WTC11 (cell line): ENCODE measurements at places on chromosomes 2 and 18.

- no peak for DNase-seq
These were observed 132.4 kb upstream of the CAVIN2 start for GRCh38 chr2:191979221-191979730.

GRCh38 chr2:64165706-64166105, 21.5 kb upstream of the PELI1 start:
- DNase-seq = no peak

DNA sequence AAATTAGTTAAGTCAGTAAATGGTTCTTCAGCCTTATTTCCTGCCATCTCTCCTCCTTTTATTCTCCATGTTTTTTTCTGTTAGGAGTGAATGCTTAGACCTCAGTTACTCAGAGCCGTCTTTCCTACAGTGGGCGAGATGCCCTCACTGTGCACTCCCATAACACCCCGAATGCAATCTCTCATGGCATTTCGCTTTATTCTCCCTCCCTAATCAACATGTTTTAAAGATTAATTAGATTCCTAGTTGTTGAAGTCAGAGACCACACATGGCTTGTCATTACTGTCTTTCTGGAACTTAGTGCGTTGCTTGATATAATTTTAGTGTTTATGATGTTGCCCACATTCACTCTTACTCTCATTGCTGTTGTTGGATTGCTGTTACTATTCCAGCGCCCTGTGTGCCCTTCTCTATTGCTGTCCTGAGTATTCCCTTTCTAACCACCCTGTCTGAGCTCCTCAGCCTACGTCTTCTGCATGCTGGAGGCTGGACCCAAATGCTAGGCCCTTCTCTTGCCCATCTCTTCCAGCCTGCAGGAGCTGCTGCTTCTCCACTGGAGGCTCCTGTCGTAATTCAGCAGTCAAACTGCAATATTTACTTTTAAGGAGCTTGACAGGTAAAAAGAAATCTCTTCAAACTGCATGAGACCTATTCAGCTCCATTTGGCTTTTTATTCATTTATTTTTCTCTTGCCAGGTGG, 99.3 kb downstream of the MAP2 start:
- no peak for DNase-seq

DNA sequence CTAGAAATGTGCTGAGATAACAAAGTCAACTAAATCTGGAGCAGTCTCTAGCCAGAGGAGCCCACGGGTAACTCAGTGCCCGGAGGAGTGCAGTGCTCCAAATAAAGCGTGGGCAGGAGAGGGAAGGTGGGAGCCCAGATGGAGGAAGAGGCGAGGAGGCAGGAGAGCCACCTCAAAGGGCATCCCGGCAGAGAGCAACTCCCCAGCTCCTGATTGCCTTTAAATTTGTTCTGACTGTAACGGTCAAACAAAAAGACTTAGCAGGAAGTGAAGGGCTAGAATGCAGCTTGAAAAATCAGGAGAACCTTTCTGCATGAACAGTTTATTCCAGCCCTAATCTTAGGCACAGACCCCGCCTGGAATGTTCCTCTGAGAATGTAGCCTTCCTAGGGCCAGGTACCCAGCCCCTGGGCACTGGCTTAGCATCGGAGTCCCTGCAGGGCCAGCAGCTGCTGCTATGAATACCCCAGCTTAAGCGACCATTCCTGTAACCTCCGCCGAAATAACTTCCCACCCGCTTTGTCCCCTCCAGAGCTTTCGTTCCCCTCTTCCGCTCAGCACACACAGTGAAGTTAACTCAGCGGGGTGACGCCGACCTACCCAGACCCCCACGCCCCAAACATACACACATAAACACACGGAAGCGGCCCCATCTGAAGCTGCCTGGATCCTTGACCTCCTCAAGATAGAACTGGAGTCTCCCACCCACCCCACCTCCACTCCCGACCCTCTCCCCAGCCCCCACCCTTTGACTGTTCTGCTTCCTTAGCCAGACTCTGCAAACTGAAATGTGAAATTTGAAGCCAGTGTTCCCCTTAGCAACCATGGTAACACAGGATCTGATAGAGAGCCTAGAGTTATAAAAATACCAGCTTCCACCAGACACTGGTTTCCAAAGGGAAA, 123.2 kb downstream of the SMAD7 start:
- peak; percentile 59 for DNase-seq

- DNase-seq = peak; percentile 83
These were observed at the start of gene DLGAP1 for GRCh38 chr18:4455113-4455811. Gene DLGAP1 (minus strand): TSS chr18:4455307.

- DNase-seq = no peak
These were observed 12.1 kb upstream of the TTC39C start for GRCh38 chr18:24002479-24002878.

DNA sequence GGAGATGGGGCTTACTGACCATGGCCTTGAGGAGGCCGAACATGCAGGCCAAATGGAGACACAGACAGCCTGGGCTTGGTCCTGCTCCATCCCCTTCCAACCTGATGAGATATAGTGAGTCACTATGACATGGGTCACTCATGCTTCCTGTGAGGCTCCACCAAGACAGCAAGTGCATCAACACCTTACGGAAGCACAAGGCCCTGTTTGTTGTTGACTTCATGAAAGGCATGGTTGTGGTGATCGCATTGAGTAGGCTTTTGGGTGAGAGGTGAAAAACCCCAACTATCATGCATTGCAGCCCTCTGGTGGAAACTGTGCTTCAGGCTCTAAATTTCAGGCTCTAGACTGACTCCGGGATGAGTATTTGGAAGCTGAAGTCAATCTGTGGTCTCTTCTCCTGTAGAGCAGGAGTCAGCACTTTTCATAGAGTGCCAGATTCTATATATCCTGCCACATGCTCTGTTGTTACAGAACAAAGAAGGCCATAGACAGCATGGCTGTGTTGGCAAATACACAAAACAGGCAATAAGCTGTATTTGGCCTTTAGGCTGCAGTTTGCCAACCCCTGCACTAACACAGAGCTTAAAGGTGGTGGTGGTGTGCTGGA, 10.1 kb downstream of the IL37 start:
- DNase-seq = no peak

DNA sequence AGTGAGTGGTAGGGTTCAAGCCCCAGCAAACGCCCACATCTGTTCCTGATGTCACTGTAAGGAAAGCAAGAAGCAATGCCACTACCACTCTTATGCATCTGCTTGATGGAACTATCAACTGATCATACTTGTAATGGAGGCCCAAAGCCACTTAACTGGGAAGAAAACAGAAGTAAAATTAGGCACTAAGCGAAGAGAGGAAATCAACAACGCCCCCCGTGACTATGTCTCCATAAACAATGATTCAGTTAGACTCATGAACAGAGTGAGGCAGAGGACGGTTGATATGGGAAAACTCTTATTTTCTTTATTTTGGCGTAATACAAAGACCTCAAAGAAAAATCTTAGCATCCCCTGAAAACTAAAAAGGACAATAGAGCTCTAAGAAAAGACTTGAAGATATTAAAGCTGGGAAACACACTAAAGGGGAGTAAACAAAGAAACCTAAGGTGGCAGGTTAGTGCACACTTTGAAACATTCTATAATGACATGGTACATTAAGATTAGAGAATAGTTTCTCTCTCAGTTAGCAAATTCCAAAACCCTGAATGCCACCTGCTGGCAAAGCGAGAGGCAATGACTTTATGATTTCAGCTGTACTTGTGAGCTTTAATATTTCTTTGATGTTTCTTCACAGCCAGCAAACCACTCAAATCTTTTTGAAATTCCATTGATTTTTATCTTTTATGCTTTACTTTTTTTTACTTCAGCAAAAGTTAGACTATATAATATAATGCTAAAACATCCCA, 86.5 kb downstream of the LRP2 start:
- DNase-seq = no peak

DNA sequence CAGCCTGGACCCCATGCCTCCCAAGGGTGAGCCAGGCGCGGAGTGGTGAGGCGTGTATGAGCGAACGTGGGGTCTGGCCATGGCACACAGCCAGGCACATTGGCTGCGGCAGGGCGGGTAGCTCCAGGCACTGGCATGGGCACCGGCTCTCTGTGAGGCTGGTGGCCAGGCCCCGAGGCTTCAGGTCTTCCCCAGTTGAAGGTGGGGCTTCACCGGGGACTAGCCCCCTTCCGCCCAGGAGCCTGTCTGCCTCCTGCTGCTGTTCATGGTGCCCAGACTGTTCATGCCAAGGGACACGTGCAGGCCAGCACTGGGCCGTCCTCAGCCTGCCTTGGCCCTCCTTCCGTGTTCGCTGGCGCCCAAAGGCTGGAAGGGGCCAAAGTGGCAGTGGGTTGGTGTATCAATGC, 26.8 kb downstream of the DDX1 start:
- DNase-seq = no peak

- DNase-seq = no peak
These were observed 100.9 kb downstream of the SH3BP4 start for GRCh38 chr2:235052514-235053354.

DNA sequence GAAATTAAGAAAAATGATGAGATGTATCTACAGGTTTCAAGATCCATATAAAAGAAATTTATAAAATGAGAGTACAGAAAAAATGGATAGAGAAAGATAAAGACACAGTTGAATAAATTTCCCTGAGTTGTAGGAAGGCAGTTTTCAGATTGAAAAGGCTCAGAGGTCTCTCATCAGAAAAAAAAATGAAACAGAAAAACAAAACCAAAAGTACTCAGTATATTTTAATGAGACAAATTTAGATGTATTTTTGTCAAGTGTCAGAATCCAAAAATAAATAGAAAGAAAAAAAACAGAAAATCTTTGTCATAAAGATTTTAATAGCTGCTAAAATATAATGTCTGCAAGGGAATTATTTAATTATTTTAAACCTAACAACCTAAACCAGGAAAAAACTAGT, 520.5 kb downstream of the KCNJ3 start:
- no peak for DNase-seq

GRCh38 chr2:154945984-154946383, 247.5 kb downstream of the KCNJ3 start:
- no peak for DNase-seq

DNA sequence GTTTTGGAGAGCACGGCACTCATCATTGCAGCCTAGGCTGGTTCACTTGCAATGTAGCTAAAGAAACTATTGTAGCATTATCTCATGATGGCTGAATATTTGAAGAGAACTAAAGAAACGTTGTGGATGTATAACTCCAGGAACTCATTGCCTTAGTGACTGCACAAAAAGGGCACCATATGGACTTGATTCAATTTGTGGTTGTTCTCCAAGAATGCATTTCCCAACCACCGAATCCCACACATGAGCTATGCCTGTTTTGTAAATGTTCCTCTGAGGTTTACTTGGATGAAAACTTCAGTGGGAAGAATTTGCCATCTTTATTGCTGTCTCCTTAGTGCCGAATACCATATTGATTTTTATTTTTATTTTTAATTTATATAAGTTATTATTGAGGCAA, 43.5 kb downstream of the DOK6 start:
- DNase-seq = no peak

- no peak for DNase-seq
These were observed 271.8 kb upstream of the HS6ST1 start for GRCh38 chr2:128590309-128591021.

DNA sequence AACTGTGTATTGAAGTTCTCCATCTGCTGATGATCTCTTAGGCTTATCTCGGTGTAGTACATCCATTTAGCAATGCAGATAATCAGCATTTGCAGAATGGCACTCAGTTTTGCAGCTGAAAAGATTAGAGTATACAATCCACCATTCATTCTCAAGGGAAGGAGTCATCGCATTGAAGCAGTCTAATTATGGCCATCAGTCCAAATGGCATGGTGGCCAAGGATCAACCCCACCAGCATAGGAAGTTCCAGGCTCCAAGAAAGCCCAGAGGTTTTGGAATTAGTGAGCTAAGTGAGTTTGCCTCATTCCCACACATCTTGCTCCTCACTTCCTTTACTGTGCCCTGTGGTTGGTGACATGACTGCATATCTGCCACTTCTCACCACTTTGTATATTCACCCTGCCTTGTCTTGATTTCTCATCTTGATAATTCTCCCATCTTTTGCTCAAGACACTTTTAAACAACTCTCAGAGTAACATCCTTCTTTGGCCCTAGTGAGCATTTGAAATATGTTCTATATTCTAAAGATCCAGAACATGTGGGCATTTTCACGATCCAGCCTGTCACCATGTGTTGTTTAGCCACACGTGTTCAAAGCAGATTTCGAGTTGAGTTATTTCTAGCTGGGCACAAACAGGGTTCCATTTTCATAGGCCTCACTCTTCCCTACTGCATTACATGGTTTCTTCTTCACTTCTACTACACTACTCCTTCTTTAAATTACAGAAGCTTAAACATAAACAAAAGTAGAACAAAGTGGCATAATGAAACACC, 1119.8 kb downstream of the TSN start:
- no peak for DNase-seq

- no peak for DNase-seq
These were observed 144.5 kb upstream of the TCF4 start for GRCh38 chr18:55732227-55733106.
